Activated T-helper 1 cell treated with anti-CD3 and anti-CD28 coated beads, Interleukin-12 subunit alpha, Interleukin-12 subunit beta, Interleukin-2, Interleukin-4 antibody, amounts not matched to agents 30 ng/mL and 10 ng/mL and 1 ng/mL, durations not matched to agents 14 hours and 24 hours and 36 hours (primary cell): ENCODE measurements at places on chromosomes 12 and 14.

GRCh38 chr14:86055512-86056075, 525.6 kb downstream of the FLRT2 start:
- no peak for DNase-seq

GRCh38 chr14:100549834-100550625, 37.2 kb downstream of the BEGAIN start:
- DNase-seq: no peak

GRCh38 chr14:52339262-52339661, 25.1 kb downstream of the PTGER2 start:
- DNase-seq: no peak

- no peak for DNase-seq
Observed at GRCh38 chr12:1744932-1745331, 54.1 kb downstream of the ADIPOR2 start.

- DNase-seq: no peak
Observed at GRCh38 chr12:45685680-45686079, 43.8 kb upstream of the ARID2 start.

DNA sequence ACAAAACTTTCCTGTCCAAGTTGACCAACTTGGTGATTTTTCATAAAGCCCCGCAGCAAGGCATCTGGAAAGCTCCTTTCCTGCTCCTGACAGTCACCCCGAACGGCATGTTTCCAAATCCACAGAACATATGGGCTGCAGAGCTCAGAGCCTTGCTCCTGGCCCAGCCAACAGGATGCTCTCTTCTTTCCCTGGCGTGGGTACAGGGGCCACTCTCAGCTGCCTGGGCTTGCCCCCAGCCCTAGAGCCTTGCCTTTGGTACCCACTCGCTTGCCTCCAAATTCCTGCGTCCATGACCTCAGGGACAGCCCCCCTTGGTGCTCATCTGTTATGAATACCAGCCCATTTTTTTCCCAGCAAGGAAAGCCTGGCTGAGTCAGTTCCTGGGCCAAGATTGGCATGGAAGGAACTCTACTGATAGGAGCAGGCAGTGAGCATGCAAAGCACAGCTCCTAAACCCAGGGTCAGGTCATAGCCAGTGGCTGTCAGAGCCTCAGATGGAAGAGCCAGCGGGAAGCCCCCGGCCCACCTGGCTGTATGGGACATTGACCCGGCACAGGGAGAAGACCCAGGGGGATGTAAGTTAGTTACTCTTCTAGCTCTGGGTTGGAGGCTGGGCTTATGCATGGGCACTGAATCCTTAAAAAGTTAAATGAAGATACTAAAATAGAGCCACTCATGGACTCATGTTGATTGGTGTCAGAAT, 105.3 kb upstream of the RTL1 start:
- DNase-seq: no peak

- no peak for DNase-seq
Observed at GRCh38 chr12:23098517-23098916, 473.5 kb downstream of the ETNK1 start.

- no peak for DNase-seq
Observed at GRCh38 chr12:39972119-39972518, 133.8 kb downstream of the SLC2A13 start.

DNA sequence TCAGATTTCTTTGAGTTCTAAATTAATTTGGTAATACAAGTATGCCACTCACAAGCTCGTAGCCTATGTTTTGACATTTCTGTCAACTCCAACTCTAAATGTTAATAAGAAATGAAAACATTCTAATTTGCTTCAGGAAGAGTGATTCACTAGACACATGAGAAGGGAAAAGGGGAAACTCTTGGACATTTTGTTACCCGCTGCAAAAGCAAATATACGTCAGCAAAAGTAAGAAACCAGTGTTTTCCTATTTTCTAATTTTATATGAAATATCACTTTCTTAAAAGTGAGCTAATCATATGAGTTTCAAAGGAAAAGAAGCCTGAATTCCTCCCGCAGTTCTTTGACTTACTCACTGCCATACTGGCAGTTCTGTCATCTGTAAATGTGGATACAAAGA, 162.3 kb downstream of the GRIP1 start:
- DNase-seq: no peak

GRCh38 chr12:140162-140561, 73.6 kb downstream of the IQSEC3 start:
- DNase-seq: no peak

DNA sequence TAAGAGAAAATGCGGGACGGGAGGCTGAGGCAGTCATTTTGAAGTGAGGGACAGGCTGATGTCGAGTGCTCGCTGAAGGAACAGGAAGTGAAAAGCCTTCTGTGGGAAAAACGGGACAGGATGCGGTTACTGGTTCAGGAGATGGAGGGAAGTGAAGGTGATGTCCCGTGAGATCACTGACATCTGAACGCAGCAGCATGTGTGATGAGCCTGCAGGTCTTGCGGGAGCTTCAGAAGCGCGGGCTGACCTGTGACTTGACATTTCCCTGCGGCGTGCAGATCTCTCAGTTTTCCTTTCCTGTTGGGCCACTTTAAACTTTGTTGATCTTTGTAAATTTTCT, 77.8 kb downstream of the DDX51 start:
- peak; percentile 44 for DNase-seq

DNA sequence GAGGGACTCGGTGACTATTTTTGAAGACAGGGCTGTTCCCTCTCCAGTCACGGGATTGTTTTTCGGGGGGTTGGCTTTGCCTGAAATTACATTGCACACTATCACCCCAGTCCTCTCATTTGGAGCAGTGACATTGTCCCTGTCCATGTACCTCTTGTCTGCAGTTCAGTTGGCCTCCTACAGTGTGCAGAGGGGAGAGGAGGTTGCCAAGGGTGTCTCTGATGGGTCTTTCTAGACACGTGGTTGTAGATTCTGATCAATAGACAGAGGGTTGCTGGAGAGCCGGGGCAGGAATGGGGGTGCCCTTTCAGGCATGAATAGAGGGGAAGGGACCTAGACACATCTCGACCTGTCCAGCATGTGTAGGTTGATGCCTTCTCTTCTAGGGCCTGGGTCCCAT, 1.2 kb downstream of the TMEM120B start:
- DNase-seq: no peak

DNA sequence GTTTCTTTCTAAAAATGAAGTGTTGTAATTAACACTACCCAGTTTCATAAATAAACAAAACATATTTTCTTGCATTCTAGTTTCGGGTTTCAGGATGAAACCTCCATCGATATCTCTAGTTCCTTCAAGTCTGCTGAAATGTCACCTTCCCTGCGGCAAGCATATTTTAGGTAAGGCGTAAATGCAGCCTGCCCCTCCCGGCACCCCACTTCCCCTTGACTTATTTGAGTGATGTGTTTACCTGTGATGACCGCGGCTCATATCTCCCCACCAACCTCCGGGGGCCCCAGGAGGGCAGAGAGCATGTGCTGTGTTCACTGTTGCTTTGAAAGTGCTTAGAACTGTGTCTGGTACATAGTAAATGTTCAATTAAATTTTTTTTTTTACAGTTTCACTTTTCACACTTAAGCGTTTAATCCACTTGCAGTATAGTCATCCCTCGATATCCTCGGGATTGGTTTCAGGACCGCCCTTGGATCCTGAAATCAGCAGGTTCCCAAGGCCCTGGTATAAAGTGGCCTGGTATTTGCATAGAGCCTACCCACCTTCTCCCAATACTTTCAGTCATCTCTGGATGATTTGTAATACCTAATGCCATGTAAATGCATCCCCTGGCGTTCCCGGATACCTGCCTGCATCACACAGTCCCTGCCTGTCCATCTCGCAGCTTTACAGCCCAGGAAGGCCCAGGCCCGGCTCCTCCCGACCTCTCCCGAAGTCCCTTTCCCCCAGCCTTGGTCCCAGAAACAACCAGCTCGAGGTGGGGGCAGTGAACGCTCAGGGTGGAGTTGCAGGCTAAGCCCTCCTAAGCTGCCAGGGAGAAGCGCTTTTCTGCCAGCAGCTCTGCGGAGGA, 40.2 kb upstream of the FBRSL1 start:
- no peak for DNase-seq

- no peak for DNase-seq
Observed at GRCh38 chr14:101098177-101098576, 194.7 kb upstream of the RTL1 start.

DNA sequence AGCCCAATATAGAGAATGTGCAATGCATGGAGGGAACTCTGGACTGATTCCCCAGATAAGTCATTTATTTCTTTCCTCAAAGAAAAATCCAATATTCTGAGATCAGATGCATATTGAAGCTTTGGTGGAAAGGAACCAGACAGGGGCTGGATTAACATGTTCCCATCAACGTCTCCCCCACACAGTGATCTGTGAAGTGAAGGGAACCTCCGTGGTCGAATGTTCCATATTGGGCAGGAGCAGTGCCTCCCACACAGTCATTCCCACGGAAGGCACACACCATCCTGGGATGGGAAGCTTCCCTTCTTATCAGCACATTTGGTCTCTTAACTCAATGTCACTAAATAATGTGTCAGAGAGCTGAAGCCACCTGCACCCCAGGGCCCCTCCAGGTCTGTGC, 247.1 kb downstream of the BCL11B start:
- no peak for DNase-seq

DNA sequence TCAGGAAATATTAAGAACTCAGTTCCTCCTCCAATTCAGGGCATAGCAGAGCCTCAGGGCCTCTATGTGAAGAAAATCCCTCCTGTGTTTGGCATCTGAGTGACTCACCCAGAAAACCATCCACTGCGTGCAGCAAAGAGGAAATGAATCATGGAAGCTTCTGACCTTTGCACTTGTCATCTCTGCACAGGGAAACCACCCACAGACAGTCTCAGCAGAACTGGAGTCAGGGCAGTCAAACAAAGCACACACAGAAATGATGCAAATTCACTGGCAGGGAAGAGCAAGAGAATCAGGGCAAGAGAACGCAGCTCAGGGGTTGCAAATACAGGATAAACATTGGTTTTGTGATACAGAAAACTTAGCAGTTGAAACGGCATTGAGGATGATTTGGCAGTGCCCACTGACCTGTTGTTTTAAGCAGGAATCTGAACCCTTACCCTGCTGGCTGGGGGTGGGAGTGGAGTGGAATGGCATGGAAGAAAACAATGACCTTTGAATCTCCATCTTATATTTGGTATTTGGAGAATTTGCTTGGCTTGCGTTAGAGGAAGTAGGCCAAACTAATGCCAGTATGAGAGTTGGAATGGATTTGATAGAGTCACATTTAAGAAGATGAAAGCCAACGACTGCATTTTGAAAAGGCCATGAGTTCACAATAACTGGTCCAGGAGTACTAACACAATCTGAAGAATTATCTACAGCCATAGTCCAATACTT, 53.5 kb downstream of the PHLDA1 start:
- DNase-seq: peak; percentile 81

GRCh38 chr14:59325906-59326305, 137.4 kb downstream of the DAAM1 start:
- no peak for DNase-seq

DNA sequence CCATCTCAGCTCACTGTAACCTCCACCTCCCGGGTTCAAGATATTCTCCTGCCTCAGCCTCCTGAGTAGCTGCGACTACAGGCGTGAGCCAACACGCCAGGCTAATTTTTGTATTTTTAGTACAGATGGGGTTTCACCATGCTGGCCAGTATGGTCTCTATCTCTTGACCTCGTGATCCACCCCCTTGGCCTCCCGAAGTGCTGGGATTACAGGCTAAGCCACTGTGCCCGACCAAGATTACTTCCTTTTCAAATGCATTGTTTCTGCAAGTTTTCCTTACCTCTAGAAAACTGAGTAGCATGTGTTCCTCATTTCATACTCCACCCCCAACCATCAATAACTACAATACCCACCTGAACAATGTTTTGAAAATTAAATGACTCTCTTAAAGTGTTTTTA, 13.1 kb downstream of the ARF6 start:
- no peak for DNase-seq

GRCh38 chr12:46071335-46071734, 81.0 kb upstream of the SCAF11 start:
- DNase-seq: no peak

DNA sequence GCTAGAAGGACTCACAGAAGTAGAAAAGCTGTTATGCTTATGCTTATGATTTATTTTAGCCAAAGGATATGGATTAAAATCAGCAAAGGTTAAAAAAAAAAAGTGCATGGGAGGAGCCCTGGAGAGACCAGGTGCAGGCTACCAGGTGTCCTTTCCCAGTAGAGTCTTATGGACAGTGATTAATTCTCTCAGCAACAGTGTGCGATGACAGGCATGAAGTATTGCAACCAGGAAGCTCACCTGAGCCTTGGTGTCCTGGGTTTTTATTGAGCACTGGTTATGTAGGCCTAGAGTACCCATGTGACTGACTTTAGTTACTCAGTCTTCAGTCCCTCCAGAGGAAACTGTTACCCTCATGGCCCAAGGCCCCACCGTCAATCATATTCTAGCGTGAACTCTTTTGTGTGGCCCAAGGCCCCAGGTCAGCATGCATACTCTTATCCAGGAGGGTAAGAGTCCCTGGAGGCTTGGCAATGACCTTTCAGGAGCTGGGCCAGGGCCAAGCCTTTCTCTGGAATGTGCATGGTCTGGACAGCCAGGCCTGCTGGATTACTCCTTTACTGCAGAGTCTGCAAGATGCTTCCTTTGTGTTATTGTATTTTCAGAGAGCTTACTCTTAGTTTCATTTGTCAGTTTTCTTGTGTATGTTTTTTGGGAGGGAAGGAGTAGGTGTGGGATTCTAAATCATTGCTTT, 69.6 kb upstream of the RD3L start:
- DNase-seq: no peak

GRCh38 chr14:103301512-103302354, 32.3 kb upstream of the EIF5 start:
- DNase-seq: no peak

GRCh38 chr14:59869381-59870255, 958 bp downstream of the RTN1 start:
- DNase-seq: no peak

GRCh38 chr12:26318661-26319068, 123.3 kb downstream of the SSPN start:
- no peak for DNase-seq

DNA sequence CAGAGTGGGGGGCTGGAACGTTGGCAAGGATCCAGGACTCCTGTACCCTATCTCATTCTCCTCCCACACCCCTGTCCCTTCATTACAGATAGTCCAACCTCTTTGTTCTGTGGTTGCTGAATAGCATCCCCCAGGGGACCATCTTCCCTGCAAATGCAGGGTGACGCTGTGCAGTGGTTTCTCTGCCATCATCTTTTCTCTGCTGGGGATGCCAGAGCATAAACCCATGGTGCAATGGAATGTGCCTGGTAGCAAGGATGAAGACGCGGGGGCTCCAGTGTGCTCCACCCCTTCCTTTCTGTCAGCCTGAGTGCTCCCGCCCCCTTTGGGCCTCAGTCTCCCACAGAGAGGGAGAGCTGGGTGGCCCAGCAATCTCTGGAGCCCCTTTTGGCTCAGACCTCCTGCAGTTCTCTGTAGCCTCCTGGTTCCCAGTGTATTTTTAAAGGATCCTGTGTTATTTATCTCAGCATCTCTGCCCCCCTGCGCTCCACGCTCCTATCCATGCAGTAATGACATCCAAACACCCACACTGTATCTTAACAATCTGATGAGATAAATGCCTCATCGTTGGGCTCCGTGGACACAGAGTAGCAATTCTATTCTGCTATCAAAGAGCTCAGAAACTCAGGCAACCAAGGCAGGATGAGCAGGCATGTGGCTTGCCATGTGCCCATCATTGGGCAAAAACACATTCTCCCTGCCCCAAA, 212.8 kb downstream of the CACNA1C start:
- DNase-seq: no peak
